Activated CD4-positive, alpha-beta T cell treated with anti-CD3 and anti-CD28 coated beads, Interleukin-2, amount 10 ng/mL, durations not matched to agents 24 days and 14 days (primary cell): ENCODE measurements at places on chromosomes 13 and 19. TPM values are rescaled to one million over a fixed set of nuclear protein-coding genes. Genes with fewer than 3 reads are reported as not detected.

- peaks cover 17% of the 10 kb centered on the region for H3K4me1 ChIP-seq
- peaks cover 29% of the 10 kb centered on the region for H3K36me3 ChIP-seq
- peak overlapping the region; percentile 91 for H3K4me3 ChIP-seq
- no peak for DNase-seq
- no peaks in the 10 kb centered on the region for H3K27me3 ChIP-seq
- peak overlapping the region; percentile 92 for H3K27ac ChIP-seq
Measured at GRCh38 chr19:37077501-37077933, 716 bp upstream of the ZNF420 start.

DNA sequence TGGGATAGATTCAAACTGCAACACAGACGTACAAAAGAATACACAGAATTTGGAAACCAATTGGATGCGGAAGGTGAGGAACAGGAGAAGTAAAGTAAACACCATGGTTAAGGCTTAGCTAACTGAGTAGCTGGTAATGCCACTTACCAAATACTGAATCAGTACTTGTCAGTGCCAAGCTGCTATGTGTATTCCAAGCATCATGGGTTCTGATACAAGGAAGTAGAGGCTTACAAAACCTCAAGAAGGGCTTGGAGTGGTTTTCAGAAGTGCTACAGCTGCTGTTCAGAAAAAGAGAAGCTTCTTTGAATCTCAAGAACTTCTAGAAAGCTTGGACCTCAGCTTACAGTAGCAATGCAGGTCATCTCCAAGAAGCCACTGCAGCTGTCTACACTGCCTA, 35.9 kb upstream of the DCT start:
- DNase-seq = no peak
- no peaks in the 10 kb centered on the region for H3K36me3 ChIP-seq
- H3K4me3 ChIP-seq = no peak overlapping the region
- no peak overlapping the region for H3K27ac ChIP-seq
- H3K4me1 ChIP-seq = no peaks in the 10 kb centered on the region

DNA sequence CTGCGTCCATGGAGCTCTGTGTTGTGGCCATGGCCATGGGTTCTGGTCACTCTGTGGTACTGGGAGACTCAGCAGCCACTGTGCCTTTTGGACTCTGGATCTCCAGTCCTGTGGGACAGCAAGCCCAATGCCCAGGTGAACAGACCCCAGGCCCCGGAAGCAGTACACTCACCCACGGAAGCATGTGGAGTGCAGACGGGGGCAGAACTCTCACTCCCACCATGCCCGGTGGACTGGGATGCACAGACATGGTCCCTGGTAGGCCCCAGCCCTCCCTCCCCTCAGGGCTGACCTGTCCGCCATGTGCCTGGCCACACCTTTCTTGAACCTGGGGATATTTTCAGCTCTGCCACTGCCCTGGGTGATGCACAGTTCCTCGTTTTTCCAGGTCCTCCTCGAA, 163.3 kb downstream of the URI1 start:
- no peaks in the 10 kb centered on the region for H3K36me3 ChIP-seq
- H3K27me3 ChIP-seq = no peaks in the 10 kb centered on the region
- H3K4me1 ChIP-seq = no peaks in the 10 kb centered on the region

DNA sequence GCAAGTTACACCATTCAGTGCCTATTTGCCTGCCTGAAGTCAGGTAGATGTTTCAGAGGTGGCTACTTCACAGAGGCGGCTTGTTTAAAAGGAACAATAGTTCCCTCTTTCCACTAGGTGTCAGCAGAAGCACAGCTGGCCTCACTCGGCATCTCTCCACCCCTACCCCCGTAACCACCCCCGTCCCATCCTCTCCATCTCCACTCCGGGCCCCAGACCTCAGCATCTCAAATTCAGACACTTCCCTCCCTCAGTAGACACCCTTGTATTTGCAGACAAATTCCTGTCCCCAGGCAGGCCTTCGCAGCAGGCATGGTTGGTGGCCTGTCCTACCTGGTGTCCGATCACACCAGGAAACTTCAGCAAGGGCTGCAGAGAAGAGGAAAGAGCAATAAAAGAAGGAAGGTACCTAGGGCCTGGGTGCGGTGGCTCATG, 9.1 kb upstream of the DPP9 start:
- DNase-seq = peak; percentile 85
- H3K36me3 ChIP-seq = no peaks in the 10 kb centered on the region
- H3K27me3 ChIP-seq = peaks cover 4% of the 10 kb centered on the region
- H3K27ac ChIP-seq = no peak overlapping the region

GRCh38 chr13:31067416-31068118, 94.1 kb downstream of the HSPH1 start:
- H3K27ac ChIP-seq = no peak overlapping the region
- H3K27me3 ChIP-seq = peaks cover 4% of the 10 kb centered on the region
- DNase-seq = no peak
- H3K4me3 ChIP-seq = no peak overlapping the region
- no peaks in the 10 kb centered on the region for H3K36me3 ChIP-seq
- peaks cover 14% of the 10 kb centered on the region for H3K4me1 ChIP-seq

- DNase-seq = peak; percentile 63
- H3K4me1 ChIP-seq = peaks cover 56% of the 10 kb centered on the region
- H3K4me3 ChIP-seq = peak overlapping the region; percentile 45
- peak overlapping the region; percentile 81 for H3K27ac ChIP-seq
- H3K36me3 ChIP-seq = no peaks in the 10 kb centered on the region
Measured at GRCh38 chr13:40484974-40485373, 181.5 kb downstream of the FOXO1 start.

DNA sequence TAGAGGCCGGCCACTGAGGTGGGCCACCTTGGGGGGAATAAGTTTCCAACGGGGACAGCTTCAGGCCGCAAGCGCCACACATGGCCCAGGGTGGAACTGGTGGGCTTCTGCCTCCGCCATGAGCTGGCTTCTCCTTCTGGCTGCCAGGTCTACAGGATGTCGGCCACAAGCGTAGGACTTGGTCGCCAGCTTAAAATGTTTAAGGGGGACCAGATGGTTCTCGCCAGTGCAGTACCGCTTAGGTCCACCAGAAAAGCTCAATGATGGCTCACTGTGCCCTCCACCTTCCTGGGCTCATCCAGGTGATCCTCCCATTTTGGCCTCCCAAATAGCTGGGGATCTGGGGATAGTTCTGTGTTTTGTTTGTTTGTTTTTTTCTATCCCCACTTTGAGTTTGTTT, 38.7 kb upstream of the ZNF254 start:
- H3K4me1 ChIP-seq = no peaks in the 10 kb centered on the region
- no peaks in the 10 kb centered on the region for H3K27me3 ChIP-seq
- no peak overlapping the region for H3K27ac ChIP-seq
- peaks cover 73% of the 10 kb centered on the region for H3K36me3 ChIP-seq
- H3K4me3 ChIP-seq = no peak overlapping the region

DNA sequence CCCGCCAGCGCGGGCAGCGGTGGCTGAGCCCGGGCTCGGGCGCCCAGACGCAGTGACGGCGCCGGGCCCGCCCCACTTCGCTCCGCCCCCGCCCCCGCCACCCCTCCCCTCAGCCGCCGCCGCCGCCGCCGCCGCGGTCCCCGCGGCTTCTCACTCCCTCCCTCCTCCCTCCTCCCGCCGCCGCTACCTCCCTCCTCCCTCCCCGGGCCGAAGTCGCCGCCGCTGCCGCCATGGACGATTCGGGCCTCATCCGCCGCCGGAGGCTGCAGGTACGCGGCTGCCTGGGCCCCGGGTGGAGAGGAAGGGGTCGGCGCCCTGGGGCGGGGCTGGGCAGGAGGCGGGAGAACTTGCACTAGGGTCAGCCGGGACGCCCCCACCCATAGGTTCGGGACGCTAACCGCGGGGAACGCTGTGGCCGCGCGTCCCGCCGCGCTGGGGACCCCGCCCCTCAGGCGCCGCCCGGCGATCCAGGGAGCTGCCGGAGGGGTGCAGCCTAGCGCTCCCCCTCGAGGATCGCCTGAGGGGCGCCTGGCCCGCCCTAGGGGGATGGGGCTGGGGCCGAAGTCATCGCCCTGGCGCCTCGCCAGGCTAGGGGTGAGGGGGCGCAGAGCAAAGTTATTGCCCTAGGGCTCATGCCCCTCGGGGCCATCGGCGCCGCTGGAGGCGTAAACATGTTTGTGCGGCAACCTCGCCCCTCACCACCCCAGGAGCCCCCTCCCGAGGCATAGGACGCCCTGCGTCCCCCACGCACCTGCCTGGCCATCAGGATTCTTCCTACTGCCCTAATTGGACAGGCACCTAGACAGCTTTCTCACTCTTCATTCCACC, 427 bp downstream of the RTBDN start:
- DNase-seq = peak; percentile 74
- peak overlapping the region; percentile 34 for H3K4me3 ChIP-seq
- peaks cover 67% of the 10 kb centered on the region for H3K27me3 ChIP-seq

GRCh38 chr13:51821606-51822005, 17.6 kb upstream of the DHRS12 start:
- no peaks in the 10 kb centered on the region for H3K36me3 ChIP-seq
- H3K27me3 ChIP-seq = peaks cover 5% of the 10 kb centered on the region
- H3K4me1 ChIP-seq = peaks cover 78% of the 10 kb centered on the region

DNA sequence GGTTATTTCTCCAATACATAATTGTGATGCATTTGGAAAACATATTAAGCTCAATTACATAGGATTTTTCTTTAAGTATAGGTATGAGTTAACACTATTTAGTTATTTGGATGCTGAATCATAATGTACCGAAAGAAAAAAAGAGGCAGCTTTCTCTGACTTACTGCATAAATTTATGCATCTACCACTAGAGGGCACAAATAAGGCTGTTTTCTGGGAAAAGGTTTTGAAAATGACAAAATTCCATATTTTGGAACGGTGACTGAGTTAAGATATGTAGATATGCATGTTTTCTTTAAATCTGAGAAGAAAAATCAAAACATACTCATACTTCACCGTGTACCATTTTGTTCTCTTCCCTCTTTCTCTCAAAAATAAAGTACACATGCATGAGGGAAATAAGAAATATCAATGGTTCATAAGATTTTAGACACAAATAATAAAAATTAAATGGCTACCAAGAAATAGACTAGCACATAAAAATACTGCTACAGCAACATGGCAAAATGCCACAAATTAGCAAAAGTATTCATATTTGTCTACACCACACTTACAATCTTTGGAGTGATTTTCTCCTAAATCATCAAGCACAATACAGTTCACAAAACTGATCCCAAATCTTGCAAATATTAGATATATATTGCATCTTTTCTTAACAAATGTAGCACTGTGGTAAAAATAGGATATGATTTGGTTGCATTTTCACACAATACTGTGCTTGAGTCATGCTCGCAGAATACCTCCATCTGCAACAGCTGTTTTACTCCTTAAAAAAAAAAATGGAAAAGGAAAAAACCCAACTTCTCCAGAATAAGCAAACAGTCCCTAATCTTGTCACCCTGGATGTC, 260.0 kb downstream of the FGF14 start:
- no peaks in the 10 kb centered on the region for H3K36me3 ChIP-seq
- no peaks in the 10 kb centered on the region for H3K4me1 ChIP-seq
- H3K27me3 ChIP-seq = peaks cover 2% of the 10 kb centered on the region
- no peak overlapping the region for H3K4me3 ChIP-seq
- H3K27ac ChIP-seq = no peak overlapping the region
- DNase-seq = no peak

- DNase-seq = no peak
- no peak overlapping the region for H3K4me3 ChIP-seq
- no peak overlapping the region for H3K27ac ChIP-seq
- H3K4me1 ChIP-seq = no peaks in the 10 kb centered on the region
Measured at GRCh38 chr13:31761951-31762350, 22.6 kb downstream of the RXFP2 start.

DNA sequence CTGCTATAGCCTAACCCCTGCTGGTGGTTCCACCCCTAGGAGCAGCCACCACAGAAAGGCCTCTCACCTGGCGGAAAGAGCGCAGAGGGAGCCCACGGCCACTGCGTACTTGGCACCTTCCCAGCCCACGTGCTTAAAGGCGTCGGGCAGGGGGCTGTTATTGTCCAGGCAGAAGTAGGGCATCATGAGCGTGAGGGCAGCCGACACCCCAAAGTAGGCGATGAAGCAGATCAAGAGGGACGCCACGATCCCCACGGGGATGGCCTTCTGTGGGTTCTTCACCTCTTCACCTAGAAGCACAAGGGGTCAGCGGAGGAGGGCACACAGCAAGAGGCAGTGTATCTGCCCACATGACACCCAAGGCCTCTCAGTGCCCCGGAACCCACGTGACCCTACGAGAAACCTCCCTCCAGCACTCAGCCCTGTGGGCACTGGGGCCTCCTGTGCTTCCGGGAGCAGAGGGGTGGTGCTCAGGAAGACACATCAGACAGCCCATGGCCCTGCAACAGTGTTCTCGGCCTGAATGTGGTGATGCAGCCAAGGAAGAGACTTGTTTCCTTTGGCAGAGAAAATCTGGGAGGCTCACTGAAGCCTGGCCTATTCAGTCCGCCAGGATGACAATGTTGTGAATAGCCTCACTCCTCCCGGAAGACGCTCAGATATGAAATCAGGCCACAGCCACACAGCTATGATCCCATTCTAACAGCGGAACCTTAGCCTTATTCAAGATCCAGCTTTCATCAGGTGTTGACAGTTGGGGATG, 72.1 kb downstream of the SLC7A1 start:
- DNase-seq = no peak
- H3K4me1 ChIP-seq = peaks cover 5% of the 10 kb centered on the region
- H3K4me3 ChIP-seq = no peak overlapping the region
- peaks cover 62% of the 10 kb centered on the region for H3K36me3 ChIP-seq

Gene CPT1C
- total RNA-seq = 3.4 and 3.6 TPM in 2 replicates

Gene SHC2
- total RNA-seq = not detected in 2 replicates

Gene DAND5
- total RNA-seq = 0.12 TPM in 1 of 2 replicates, not detected in the other

Gene DGKH
- total RNA-seq = 13.4 and 17.9 TPM in 2 replicates

Gene ATF5
- total RNA-seq = 44.3 and 45.5 TPM in 2 replicates

Gene PBX4
- 19.2 and 20.5 TPM in 2 replicates for total RNA-seq

Gene LSR
- 2.2 and 2.8 TPM in 2 replicates for total RNA-seq

Gene TINCR
- 0.33 and 0.52 TPM in 2 replicates for total RNA-seq

Gene ZNF540
- 0.38 and 0.49 TPM in 2 replicates for total RNA-seq

Gene NLRP7
- total RNA-seq = not detected in 2 replicates

Gene FCER2
- not detected in 2 replicates for total RNA-seq

Gene PLPPR3
- not detected in 2 replicates for total RNA-seq

Gene NAXD
- total RNA-seq = 20.6 and 23.7 TPM in 2 replicates
